ENCODE measurements at places on chromosomes 11 and 22.

DNA sequence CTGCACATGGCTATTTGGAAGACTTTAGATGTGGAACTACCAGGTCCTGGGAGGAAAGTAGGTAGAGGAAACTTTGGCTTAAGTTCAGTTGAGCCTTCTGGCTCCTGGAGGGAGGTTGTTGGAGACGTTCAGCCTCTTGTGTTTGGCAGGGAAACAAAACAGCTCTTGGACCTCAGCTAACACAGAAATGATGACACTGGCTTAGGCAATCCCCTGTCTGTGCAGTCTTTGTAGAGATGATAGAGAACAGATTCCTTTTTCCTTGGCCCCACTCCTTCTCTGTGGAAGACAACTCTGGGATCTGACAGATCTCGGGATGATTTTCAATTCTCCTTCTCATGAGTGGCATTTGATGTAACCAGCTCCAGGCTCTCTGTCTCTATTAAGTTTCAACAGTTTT, 428.5 kb downstream of the TMEM135 start:
- no peak for DNase-seq

- DNase-seq = no peak
Measured at GRCh38 chr11:67456068-67456705, 1.0 kb downstream of the CABP4 start.

GRCh38 chr11:62402960-62403730, 15.7 kb upstream of the SCGB1A1 start:
- no peak for DNase-seq

- DNase-seq = no peak
Measured at GRCh38 chr22:30206944-30207343, 39.6 kb downstream of the LIF start.

DNA sequence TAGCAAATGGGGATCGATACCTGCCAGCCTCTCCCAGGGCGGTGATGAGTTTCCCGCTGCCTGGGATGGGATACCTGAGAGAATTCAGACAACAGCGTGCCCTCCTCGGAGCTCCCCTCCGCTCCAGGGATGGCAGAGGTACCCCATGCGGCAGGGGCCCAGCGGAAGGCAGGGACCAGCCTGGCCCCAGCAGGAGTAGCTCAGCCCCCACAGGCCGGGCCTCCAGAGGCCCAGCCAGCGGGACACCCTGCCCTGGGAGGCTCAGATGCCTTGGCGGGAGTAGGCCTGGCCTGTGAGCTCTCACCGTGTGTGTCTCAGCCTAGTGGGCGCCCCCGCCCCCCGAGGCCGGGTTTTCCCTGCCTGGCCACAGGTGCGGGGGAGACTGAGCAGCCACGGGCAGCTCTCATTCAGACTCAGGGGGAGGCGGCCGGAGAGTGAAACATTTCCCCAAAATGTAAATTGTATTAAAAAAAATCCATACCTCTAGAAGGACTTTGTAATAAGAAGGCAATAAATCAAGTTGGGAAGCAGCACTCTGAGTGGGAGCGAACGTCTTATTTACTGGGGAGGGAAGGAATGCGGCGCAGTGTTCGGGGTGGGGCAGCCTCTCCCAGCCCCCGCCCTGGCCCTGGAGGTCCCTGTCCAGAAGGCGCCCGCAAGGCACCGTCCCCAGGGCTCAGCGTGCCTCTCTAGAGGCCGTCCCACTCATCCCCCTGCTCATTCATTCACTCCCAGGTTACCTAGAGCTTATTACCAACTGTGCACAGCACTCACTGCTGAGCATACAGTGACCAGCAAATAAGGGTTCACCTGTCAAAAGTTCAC, 888.0 kb downstream of the BRD1 start:
- DNase-seq = no peak

DNA sequence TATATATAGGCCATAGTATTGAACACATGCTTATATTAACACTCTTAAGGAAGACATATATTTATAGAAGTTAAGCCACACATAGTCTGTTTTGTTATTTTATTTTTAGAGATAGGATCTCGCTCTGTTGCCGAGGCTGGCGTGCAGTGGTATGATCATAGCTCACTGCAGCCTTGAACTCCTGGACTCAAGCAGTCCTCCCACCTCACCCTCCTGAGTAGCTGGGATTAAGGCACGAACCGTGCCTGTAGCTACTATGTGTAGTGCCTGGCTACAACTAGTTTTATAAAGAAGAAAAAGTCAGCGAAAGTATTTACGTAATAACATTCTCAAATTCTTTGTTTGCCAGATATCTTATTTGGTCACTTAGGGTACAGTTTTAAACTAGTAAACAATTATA, 5.6 kb upstream of the UCP2 start:
- no peak for DNase-seq

DNA sequence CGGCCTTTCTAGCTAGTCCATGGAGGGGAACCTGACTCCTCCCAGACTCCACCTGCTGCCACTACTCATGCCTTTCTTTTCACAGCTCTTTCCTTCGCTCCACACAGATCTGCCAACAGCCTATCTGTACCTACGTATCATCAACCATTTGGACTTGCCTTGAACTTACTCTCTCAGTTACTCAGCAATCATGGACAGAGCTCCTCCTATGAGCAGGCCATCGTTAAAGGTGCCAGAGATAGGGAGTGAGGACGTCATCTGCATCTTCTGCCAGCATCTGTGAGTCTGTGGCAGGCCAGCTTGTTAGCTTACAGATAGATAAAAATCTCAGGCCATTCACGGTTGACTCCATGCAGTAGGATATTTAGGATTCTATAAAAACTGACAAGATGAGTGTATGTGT, 162.9 kb upstream of the ZBED5 start:
- no peak for DNase-seq

DNA sequence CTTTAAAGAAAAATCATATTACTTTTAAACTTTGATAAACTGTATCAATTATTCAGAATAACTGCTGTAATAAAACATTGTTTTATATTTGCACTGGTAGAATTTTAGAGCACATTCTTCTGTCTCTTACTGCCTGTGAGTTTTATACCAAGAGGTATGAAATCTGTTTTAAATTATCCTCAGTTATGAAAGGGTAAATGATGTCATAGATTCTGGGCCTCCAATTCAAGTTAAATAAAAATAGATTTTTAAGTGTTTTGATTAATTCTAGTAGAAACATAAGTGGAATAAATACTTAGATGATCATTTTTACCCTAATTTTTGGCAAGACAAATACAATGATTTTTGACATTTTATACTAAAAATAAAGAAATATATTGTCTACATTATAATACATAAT, 93.0 kb downstream of the GUCY1A2 start:
- no peak for DNase-seq

GRCh38 chr11:68932933-68933577, 29.4 kb downstream of the IGHMBP2 start:
- no peak for DNase-seq

DNA sequence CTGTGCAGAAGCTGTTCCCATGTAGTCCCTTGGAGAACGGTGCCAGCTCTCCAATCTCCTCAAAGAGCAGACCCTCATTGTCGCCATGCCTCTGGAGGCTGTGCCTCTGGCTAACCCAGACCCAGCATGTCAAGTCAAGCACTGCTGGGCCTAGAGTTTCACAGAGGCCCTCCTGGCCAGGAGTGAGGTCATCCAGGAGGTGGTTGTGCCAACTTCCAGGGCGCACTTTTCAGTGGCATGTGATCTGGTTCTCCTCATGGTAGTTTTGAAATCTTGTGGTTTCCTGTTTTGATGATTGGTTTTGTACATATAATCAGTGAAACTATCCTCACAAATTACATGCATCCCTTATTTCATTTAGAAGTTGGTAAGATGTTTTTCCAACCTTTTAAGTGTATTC, 78.9 kb downstream of the PPFIBP2 start:
- DNase-seq = no peak

DNA sequence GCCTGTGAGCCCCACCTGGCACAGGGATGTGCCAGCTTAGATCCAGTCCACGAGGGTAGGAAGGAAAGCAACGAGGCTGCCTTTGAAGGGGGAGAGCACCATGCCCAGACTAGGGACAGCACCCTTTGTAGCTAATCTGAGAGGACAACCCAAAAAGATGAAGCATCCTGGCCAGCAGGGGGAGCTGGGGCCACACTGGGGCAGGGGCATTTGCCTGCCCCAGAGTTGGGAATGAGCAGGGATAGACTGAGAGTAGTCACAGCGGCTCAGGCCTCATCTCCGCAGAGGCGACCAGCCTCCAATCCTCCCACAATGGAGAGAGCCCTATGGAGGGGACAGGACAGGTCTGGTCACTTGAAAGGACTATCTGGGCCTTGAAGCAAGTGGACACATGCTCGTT, 16.4 kb downstream of the LMO1 start:
- DNase-seq = no peak

DNA sequence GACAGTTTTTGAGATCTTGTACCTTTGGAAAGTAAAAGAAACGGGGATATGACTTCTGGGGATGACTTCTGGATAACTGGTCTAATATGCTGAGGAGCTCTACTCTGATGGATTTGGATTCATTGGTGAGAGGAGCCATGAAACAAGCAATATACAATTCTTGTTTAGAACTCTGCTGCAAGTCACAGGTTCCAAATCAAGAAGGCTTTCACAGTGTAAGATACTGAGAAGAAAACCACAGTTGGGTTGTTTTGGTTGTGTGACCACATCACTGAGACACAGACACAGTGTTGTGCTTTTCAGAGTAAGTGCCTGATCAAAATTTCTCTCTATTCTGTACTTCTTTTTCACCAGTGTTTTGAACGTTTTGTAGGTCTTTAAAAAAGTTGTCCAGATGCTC, 13.1 kb upstream of the UCP2 start:
- DNase-seq = no peak

DNA sequence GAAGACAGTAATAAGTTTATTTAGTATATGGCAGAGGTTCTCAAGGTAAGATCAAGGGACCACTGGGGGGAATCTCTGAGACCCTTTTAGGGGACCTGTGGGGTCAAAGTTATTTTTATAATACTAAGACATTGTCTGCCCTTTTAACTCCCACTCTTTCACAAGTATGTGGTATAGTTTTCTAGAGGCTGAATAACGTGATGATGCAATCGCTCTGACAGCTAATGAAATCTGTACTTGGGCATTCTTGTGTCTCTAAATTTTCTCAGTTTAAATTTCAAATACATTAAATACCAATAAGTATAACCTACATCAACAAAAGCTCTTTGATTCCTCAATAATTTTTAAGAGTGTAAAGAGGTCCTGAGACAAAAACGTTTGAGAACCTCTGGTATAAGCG, 147.9 kb downstream of the ATG16L2 start:
- DNase-seq = no peak

- no peak for DNase-seq
Measured at GRCh38 chr11:62706850-62707247, 375 bp downstream of the BSCL2 start.

GRCh38 chr22:45645150-45645525, 26.5 kb upstream of the ATXN10 start:
- DNase-seq = no peak

- DNase-seq = no peak
Measured at GRCh38 chr11:24515632-24516031, 18.8 kb downstream of the LUZP2 start.

DNA sequence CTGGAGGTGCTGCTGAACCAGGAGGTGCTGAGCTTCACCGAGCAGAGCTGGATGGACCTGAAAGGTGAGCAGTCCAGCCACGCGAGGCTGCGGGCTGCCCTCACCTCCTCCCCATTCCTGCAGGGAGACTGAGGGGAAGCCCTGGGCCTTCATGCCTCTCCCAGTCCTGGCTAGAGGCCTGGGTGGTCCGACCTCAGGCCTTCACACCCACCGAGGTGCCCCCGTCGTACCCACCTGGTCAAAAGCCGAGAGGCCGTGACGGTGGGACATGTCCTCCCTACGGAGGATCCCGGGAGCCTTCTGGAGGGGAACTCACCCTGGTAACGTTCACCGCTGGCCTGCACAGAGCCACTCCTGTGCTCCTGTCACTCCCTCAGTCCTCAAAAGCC, 5.1 kb downstream of the SUSD2 start:
- DNase-seq = no peak

GRCh38 chr11:132045107-132045506, 674.7 kb downstream of the NTM start:
- no peak for DNase-seq

DNA sequence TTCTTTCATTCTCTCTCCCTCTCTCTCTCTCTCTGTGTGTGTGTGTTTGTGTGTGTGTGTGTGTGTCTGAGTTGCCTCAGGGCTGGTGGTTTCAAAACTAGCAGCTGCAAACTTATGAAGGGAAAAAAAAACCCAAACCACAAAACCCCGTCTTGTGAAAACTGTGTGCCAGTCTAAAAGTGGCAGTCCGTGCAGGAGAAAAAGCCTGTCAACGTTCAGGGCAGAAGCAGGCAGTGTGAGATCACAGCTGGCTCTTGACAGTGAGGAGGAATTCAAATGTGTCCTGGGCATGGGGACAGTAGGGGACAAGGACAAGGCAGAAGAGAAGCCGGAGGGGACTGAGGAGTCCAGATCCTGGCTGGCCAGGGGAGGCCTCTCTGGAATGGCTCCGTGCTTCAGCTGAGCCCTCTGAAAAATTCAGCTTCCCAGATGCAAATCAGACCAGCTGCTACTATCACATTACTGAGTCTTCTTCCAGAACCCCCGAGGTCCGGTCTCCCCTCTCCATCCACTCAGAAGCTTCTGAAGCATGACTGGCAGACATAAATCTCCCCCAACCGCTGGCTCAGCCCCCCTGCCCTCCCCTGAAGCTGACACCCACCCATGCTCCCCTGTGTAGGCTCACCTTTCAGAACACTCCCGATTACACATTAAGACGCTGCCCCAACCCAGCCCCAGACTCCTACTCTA, 31.9 kb downstream of the FLI1 start:
- DNase-seq = no peak

- no peak for DNase-seq
Measured at GRCh38 chr11:3836903-3837302, 3.9 kb downstream of the RHOG start.

GRCh38 chr11:117627259-117627658, 169.8 kb downstream of the DSCAML1 start:
- no peak for DNase-seq

DNA sequence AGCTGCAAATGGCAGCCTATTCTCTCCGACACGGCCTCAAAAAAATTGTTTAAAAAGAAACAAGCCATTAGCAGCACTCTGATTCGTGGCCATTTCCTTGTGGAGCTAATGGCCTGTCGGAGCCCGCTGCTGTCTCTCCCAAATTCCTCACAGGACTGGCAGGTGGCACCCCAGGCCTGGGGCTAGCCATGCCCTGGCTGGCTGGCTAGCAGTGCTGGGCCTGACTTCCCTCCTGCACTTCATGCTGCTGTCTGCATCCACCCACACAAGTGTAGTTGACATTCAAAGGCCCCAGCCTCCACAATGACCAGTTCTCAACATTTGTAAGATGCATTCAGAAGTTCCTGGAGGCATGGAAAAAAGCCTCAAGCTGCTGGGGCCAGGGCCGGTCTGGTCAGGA, 61.5 kb downstream of the SMCO4 start:
- DNase-seq = no peak
